Aorta (tissue), 5 donors: ENCODE measurements at places on chromosomes 5 and 9. TPM values are rescaled to one million over a fixed set of nuclear protein-coding genes. Genes with fewer than 3 reads are reported as not detected.
A peak's percentile ranks its signal among the peaks of the same experiment; 100 is the strongest.

The BTNL3 gene
- total RNA-seq = not detected

The HMCN2 gene
- 14.8 TPM for total RNA-seq

DNA sequence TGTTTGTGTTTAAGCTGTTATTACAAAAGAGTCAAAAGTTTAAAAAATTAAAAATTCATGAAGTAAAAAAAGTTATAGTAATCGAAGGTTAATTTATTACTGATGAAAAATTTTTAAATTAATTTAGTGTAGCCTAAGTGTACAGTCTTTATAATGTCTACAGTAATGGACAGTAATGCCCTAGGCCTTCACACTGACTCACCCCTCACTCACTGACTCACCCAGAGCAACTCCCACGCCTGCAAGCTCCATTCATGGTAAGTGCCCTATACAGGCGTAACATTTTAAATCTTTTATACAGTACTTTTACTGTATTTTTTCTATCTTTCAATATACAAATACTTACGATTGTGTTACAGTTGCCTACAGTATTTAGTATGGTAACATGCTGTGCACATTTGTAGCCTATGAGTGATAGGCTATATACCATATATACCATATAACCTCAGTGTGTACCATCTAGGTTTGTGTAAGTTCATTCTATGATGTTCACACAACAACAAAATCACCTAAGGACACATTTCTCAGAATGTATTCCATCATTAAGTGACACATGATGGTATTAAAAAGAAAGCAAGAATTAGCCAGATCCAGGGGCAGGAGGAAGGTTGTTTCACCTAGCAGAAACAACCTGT, 40.1 kb downstream of the DCAF10 start:
- no peak overlapping the region for H3K27ac ChIP-seq
- no peak for DNase-seq
- no peaks in the 10 kb centered on the region for H3K27me3 ChIP-seq

DNA sequence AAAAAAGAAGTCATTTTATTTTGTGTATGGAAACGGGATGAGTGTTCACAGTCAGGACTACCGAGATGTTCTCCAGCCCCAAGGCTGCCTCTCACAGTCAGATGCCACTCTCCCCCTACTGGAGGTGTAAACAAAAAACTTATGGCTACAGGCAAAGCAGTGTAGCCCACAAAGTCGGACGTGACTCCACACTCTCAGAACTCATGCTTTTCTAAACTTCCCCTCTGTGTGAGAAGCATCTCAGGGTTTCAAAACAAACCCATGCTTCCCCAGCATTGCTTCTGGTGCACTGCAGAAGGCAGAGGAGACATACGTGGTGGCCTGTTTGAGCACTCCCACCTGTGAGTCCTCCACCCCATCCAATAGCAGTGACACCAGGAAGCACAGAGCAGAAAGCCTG, 580.3 kb downstream of the BNC2 start:
- no peaks in the 10 kb centered on the region for H3K36me3 ChIP-seq
- no peak overlapping the region for H3K27ac ChIP-seq
- H3K4me3 ChIP-seq = no peak overlapping the region
- no peak for DNase-seq

GRCh38 chr9:129701549-129701948, 36.1 kb downstream of the PRRX2 start:
- H3K27me3 ChIP-seq = no peaks in the 10 kb centered on the region
- H3K27ac ChIP-seq = peak overlapping the region; percentile 68
- no peak for DNase-seq
- no peak overlapping the region for H3K4me3 ChIP-seq

DNA sequence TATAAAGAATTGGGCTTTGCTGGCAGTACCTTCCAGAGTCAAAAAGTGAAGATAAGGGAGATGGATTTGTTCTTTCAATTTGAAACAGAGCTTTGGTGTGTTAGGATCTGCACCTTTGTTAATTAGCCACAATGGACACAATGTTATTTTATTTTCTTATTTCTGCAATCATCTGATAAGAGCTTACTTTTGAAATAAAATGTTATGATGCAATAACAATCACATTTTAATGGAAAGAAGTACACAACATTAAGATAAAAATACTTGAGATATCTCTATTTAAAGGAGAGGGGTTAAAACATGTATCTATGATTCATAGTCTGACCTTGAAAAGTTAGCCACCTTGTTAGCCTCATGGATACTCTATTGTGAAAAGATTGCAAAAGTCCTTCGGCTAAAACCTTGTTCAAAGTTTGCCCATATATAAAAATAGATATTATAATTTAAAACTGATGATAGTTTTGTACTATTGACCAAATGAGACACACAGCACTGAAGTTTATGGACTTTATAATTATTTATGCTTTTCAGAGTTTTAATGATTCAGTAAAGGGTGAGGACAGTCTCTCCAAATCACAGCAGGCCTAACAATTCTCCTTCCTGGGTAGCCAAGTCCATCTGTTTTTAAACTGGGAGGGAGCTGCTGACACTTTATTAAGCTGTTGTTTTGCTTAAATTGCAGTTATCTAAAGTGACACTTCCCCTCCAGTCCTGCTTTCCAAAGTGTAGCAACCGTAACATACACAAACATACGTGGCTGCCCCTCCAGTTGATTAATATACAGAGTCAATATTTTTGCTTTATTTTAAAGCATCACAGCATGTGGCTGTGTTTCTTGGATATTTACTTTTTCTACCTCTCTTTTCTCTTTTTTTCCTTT, 47.6 kb upstream of the DAP start:
- H3K27me3 ChIP-seq = peaks cover 2% of the 10 kb centered on the region
- no peak overlapping the region for H3K27ac ChIP-seq
- H3K4me3 ChIP-seq = no peak overlapping the region
- DNase-seq = no peak

DNA sequence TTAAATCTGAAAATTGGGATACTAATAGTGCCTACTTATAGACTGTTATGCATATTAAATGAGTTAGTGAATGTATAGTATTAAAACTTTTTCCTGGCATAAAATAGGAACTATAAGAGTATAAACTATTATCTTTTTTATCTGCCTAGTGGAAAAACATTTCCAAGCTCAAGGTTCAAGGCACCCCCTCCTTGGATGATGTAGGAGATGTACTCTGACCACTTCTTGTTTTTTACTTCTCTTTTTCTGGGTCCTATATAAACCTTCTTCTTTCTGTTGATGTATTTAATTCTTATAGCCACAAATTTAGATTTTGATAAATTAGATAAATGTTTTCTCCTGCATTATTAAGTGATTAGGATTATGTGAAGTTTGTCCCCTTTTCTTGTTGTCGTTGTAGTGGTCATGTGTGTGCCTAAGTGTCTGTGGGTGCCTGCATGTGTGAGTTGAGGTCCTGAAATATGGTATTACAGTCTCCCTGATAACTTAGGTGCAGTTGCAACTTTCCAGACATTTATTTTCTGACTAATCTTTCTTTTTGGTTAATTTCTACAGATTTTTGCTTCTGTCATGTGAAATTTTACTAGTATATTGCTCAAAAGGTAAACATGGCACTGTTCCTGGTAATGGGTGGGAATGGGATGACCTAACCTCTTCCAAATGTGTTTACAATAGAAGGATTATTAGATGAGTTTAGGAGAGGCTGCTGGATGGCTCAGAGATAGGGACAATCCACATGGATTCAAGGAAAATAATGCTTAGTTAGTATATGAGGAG, 160.8 kb upstream of the CDKN2B start:
- no peaks in the 10 kb centered on the region for H3K4me1 ChIP-seq
- no peaks in the 10 kb centered on the region for H3K36me3 ChIP-seq
- no peak for DNase-seq

GRCh38 chr9:136291306-136292025, 12.4 kb downstream of the CCDC187 start:
- no peaks in the 10 kb centered on the region for H3K27me3 ChIP-seq
- no peaks in the 10 kb centered on the region for H3K36me3 ChIP-seq
- H3K27ac ChIP-seq = no peak overlapping the region

- DNase-seq = no peak
- H3K4me1 ChIP-seq = peaks cover 3% of the 10 kb centered on the region
Observed at GRCh38 chr9:73155968-73156864, 4.6 kb downstream of the ANXA1 start.

GRCh38 chr5:152593388-152593787, 188.3 kb upstream of the NMUR2 start:
- no peaks in the 10 kb centered on the region for H3K27me3 ChIP-seq
- H3K4me3 ChIP-seq = no peak overlapping the region
- no peaks in the 10 kb centered on the region for H3K36me3 ChIP-seq
- no peaks in the 10 kb centered on the region for H3K4me1 ChIP-seq

DNA sequence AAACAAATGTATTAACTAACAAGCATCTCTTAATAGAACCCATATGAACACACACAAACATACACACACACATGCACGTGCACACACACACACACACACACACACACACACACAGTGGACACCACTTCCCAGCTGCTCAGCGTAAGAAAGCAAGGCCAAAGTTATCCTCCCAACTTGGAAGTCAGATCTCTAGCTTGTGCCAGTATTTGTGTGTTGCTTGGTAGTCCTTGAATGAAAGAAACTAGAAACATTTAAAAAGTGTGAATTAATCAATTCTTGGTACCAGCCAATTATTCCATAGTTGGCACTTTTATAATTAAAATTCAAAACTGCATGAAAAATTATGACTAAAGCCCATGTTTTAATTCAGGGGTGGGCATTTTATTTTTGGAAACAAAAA, 178.1 kb downstream of the TMEM161B start:
- H3K36me3 ChIP-seq = no peaks in the 10 kb centered on the region
- H3K27ac ChIP-seq = no peak overlapping the region
- H3K27me3 ChIP-seq = no peaks in the 10 kb centered on the region
- no peaks in the 10 kb centered on the region for H3K4me1 ChIP-seq

DNA sequence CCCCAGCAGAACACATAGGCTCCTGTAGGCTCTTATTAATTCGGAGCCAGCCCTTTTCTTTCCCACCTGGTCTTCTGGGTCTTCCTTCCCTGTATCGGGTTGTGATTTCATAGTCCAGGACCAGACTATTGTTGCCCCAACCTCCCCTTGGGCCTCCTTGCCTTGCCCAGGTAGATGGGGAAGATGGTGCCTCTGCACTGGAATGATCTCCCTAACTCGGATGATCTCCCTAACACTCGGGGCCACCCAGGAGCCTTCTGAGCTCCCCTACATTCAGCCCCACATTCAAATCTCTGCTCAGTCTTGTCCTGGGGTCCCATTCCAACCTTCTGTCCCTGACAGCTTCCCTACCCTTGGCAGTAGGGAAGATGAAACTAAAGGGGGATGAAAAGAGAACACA, 2.7 kb upstream of the IRF1 start:
- no peak overlapping the region for H3K27ac ChIP-seq
- no peaks in the 10 kb centered on the region for H3K27me3 ChIP-seq
- H3K4me3 ChIP-seq = no peak overlapping the region
- H3K4me1 ChIP-seq = no peaks in the 10 kb centered on the region
- no peak for DNase-seq

GRCh38 chr5:34900652-34901051, 14.7 kb downstream of the RAD1 start:
- H3K4me3 ChIP-seq = no peak overlapping the region
- H3K36me3 ChIP-seq = no peaks in the 10 kb centered on the region
- no peaks in the 10 kb centered on the region for H3K4me1 ChIP-seq
- no peak for DNase-seq

GRCh38 chr5:179470201-179470600, 80.2 kb upstream of the RUFY1 start:
- H3K27ac ChIP-seq = no peak overlapping the region
- H3K36me3 ChIP-seq = no peaks in the 10 kb centered on the region
- no peaks in the 10 kb centered on the region for H3K27me3 ChIP-seq
- H3K4me3 ChIP-seq = no peak overlapping the region

DNA sequence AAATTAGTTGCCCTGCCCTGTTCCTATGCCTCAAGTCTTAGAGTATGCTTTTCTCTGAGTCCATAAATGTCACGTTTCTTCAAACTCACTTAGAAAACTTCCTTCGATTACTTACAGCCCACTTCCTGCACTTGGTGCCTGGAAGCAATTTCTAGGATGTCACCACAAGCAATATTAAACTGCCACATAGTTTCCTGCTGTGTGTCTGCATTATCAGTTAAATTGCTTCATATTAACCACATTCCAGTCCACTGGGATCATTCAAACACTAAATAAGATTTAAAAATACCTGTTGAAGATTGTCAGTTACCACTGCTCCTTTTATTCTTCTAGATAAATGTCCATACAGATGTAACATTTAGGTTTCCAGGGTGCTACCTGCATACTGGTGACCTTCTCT, 4.1 kb downstream of the DENND1A start:
- H3K4me3 ChIP-seq = no peak overlapping the region
- H3K27me3 ChIP-seq = no peaks in the 10 kb centered on the region
- no peak for DNase-seq
- no peaks in the 10 kb centered on the region for H3K36me3 ChIP-seq
- H3K4me1 ChIP-seq = no peaks in the 10 kb centered on the region

- no peak overlapping the region for H3K27ac ChIP-seq
- no peak for DNase-seq
- H3K4me3 ChIP-seq = no peak overlapping the region
- no peaks in the 10 kb centered on the region for H3K36me3 ChIP-seq
Observed at GRCh38 chr5:65248896-65249295, 232.8 kb downstream of the ADAMTS6 start.

DNA sequence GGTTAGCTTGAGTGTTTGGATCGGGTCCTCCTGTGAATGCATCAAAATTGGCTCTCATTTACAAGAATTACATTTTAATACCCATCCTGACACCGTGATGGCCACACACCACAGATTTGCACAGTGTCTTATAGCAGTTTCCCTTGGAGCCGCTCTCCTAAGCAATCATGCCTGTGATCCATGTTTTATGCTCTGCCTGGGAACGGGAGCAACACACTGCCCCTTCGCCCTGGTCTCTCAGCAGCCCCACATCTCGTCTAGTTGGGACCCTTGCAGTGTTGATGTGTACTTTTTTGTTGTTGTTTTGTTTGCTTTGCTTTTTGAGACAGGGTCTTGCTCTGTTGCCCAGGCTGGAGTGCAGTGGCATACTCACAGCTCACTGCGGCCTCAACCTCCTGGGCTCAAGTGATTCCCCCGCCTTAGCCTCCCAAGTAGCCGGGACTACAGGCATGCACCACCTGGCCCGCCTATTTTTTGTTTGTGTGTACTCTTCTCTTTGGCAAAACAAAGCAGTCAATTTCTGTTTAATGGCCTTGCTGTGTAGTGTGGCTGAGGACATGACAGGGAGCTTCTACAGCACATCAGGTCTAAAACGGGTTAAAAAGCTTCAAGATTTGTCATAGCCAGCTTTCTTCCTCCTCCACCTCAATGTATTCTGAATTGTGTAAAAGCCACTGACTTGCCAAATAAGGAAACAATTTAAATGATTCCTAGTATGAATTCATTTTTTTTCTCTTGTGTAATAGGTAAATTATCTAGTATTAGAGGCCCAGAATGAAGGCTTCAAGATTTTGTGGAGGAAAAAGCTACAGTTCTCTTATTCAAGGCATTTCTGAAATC, 101.6 kb upstream of the TBCA start:
- no peaks in the 10 kb centered on the region for H3K36me3 ChIP-seq
- no peak overlapping the region for H3K27ac ChIP-seq
- no peak overlapping the region for H3K4me3 ChIP-seq
- DNase-seq = no peak
- H3K27me3 ChIP-seq = no peaks in the 10 kb centered on the region

- no peak for DNase-seq
- no peak overlapping the region for H3K27ac ChIP-seq
- H3K4me3 ChIP-seq = no peak overlapping the region
- no peaks in the 10 kb centered on the region for H3K27me3 ChIP-seq
- peaks cover 6% of the 10 kb centered on the region for H3K4me1 ChIP-seq
Observed at GRCh38 chr5:147673791-147674190, 108.7 kb downstream of the JAKMIP2 start.

GRCh38 chr9:129751841-129752801, 721 bp downstream of the PTGES start:
- DNase-seq = no peak
- no peaks in the 10 kb centered on the region for H3K4me1 ChIP-seq
- no peak overlapping the region for H3K27ac ChIP-seq
- no peak overlapping the region for H3K4me3 ChIP-seq
- no peaks in the 10 kb centered on the region for H3K36me3 ChIP-seq
